ENCODE measurements at places on chromosomes 3 and 15.

DNA sequence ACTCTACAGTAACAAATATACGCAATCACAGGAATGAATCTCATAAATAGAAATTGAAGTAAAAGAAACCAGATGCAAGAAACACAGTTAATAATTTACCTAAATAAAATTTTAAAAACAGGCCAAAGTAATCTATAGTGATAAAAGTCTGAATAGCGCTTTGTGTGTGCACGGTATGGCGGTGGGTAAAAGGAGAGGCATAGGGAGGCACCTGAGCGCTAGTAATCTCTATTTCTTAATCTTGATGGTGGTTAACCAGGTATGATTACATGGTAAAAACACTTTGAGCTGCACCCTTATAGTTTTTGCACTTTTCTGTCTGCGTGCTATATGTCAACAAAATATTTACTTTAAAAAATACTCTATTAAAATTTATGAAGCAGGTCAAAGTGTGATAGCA lies 198.1 kb upstream of the SATB1 start:
- no peaks in the 10 kb centered on the region for H3K4me1 ChIP-seq
- H3K4me3 ChIP-seq: no peak overlapping the region
- H3K36me3 ChIP-seq: no peaks in the 10 kb centered on the region
- H3K27ac ChIP-seq: no peak overlapping the region
- ATAC-seq: no peak
- H3K27me3 ChIP-seq: peaks cover 12% of the 10 kb centered on the region

- no peaks in the 10 kb centered on the region for H3K4me1 ChIP-seq
- no peak overlapping the region for H3K4me3 ChIP-seq
- ATAC-seq: no peak
Measured at GRCh38 chr3:159785273-159785708, 203.3 kb upstream of the IL12A start.

GRCh38 chr15:57668016-57668415 lies 38.5 kb upstream of the POLR2M start:
- no peak overlapping the region for H3K27ac ChIP-seq
- no peak overlapping the region for H3K4me3 ChIP-seq
- no peak for ATAC-seq
- no peaks in the 10 kb centered on the region for H3K4me1 ChIP-seq
- peaks cover 25% of the 10 kb centered on the region for H3K27me3 ChIP-seq

DNA sequence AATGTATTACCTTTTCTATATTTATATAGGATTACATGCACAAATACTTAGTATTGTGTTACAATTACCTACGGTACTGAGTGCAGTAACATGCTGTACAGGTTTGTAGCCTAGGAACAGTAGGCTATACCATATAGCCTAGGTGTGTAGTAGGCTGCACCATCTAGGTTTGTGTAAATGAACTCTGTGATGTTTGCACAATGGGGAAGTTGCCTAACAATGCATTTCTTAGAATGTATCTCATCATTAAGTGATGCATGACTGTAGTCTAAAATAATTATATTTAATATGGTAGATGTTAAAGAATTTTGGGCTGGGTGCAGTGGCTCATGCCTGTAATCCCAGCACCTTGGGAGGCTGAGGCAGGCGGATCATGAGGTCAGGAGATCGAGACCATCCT lies 281.0 kb downstream of the KLF13 start:
- peaks cover 23% of the 10 kb centered on the region for H3K27me3 ChIP-seq
- H3K4me3 ChIP-seq: no peak overlapping the region
- no peak overlapping the region for H3K27ac ChIP-seq
- no peaks in the 10 kb centered on the region for H3K4me1 ChIP-seq
- no peaks in the 10 kb centered on the region for H3K36me3 ChIP-seq

DNA sequence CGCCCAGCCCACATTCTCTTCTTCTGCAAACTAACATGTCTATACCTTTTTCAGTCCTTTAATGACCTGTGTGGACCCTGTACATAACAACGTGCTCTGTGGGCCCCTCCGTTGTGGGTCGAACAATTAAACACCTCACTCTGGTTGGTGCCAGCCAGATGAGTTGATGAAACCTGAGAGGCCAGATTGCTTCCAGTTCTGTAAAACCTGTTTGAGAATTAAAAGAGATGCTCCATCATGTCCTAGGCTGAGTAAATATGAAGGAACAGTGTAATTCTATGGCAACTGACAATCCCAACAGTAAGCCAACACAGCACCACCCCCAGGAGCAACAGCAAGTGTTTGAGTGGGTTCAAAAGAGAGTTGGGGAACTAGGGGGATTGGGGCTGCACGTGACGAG lies 5.7 kb upstream of the THBS1 start:
- H3K27ac ChIP-seq: no peak overlapping the region
- no peaks in the 10 kb centered on the region for H3K36me3 ChIP-seq
- ATAC-seq: no peak
- peaks cover 41% of the 10 kb centered on the region for H3K27me3 ChIP-seq
- no peak overlapping the region for H3K4me3 ChIP-seq

DNA sequence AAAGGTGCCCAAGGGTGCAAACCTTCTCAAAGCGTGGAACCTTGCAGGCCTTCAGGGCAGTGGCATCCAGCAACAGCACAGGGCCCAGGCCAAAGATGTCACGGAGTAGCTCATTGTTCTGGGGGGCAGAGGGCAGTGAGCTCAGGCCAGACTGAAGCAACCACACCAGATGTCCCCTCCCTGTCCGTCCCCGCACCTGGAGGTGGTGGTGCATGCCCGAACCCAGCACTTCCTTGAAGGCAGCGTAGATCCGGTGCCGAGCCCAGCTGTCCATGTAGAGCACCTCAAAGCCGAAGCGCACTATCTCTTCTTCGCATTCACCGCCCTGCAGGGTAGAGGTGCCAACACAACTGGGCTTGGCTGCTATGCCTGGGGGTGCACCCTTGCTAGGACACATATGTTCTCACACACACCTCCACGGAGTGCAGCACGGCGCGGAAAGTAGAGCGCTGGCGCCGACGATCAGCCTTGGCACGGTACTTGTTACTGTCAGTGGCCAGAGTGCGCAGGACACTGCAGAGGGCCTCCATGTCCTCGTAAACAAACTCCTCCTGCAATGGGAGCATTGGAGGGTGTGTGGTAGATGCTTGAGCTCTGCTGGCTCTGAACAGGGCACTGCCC lies 3.7 kb downstream of the IFRD2 start:
- no peaks in the 10 kb centered on the region for H3K27me3 ChIP-seq
- H3K36me3 ChIP-seq: peaks cover 27% of the 10 kb centered on the region
- no peak for ATAC-seq
- peaks cover 30% of the 10 kb centered on the region for H3K4me1 ChIP-seq
- H3K27ac ChIP-seq: no peak overlapping the region

GRCh38 chr3:30675774-30676173 lies 69.4 kb downstream of the TGFBR2 start:
- H3K4me1 ChIP-seq: peaks cover 73% of the 10 kb centered on the region
- no peak overlapping the region for H3K4me3 ChIP-seq
- H3K36me3 ChIP-seq: peaks cover 85% of the 10 kb centered on the region
- H3K27ac ChIP-seq: peak overlapping the region; percentile 79

GRCh38 chr15:90059208-90059985 lies 42.9 kb downstream of the IDH2 start:
- H3K4me1 ChIP-seq: peaks cover 82% of the 10 kb centered on the region
- peak overlapping the region; percentile 38 for H3K4me3 ChIP-seq
- peak overlapping the region; percentile 95 for H3K27ac ChIP-seq
- ATAC-seq: peak; percentile 94

DNA sequence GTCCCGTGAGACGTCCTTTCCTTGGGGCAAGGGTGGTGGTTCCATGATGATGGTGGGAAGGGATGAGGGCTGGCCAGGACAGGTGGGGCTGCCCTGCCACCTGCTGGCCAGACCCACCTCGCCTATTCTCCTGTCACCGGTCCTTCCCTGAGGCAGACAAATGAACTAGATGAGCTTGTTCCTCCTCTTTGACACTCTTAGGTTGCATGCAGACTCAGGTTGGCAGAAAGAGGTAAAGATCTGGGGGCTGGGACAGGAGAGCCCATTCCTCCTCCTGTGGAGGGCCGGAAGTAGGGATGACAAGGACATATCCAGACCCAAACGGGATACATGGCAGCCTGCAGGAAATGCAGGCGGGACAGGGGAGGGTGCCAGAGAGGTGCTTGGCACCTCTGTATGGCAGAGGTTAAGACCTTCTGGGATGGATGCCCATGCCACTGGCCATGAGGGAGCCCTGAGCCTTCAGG lies 38.6 kb downstream of the ACSBG1 start:
- ATAC-seq: peak; percentile 80
- no peak overlapping the region for H3K4me3 ChIP-seq
- H3K4me1 ChIP-seq: peaks cover 8% of the 10 kb centered on the region
- H3K27me3 ChIP-seq: no peaks in the 10 kb centered on the region
- H3K27ac ChIP-seq: no peak overlapping the region

- no peak overlapping the region for H3K4me3 ChIP-seq
- ATAC-seq: no peak
- H3K36me3 ChIP-seq: peaks cover 39% of the 10 kb centered on the region
- no peaks in the 10 kb centered on the region for H3K27me3 ChIP-seq
Measured at GRCh38 chr3:45527727-45528126, 66.8 kb upstream of the LIMD1 start.

GRCh38 chr3:142916605-142917004 lies 27.7 kb upstream of the PCOLCE2 start:
- H3K27me3 ChIP-seq: peaks cover 2% of the 10 kb centered on the region
- no peak overlapping the region for H3K27ac ChIP-seq
- no peaks in the 10 kb centered on the region for H3K36me3 ChIP-seq
- no peak for ATAC-seq
- no peaks in the 10 kb centered on the region for H3K4me1 ChIP-seq
- no peak overlapping the region for H3K4me3 ChIP-seq

GRCh38 chr3:140421884-140422283 lies 256.0 kb upstream of the TRIM42 start:
- H3K27me3 ChIP-seq: no peaks in the 10 kb centered on the region
- H3K4me1 ChIP-seq: no peaks in the 10 kb centered on the region
- no peak overlapping the region for H3K4me3 ChIP-seq
- no peak for ATAC-seq
- H3K27ac ChIP-seq: no peak overlapping the region

GRCh38 chr15:92393980-92394308 lies 263 bp downstream of the ST8SIA2 start:
- no peaks in the 10 kb centered on the region for H3K4me1 ChIP-seq
- H3K27ac ChIP-seq: no peak overlapping the region
- H3K36me3 ChIP-seq: no peaks in the 10 kb centered on the region
- peaks cover 65% of the 10 kb centered on the region for H3K27me3 ChIP-seq
- H3K4me3 ChIP-seq: no peak overlapping the region

GRCh38 chr3:157692468-157692867 lies 189.3 kb upstream of the VEPH1 start:
- ATAC-seq: peak; percentile 48
- H3K36me3 ChIP-seq: no peaks in the 10 kb centered on the region
- H3K4me1 ChIP-seq: no peaks in the 10 kb centered on the region
- H3K27ac ChIP-seq: no peak overlapping the region
- no peak overlapping the region for H3K4me3 ChIP-seq

Data from stimulated activated memory B cell treated with anti-CD40 and anti-IgM and Interleukin-4, amounts not matched to agents 10 μg/mL and 1 μg/mL and 100 μg/mL, for 72 hours (primary cell).